ENCODE measurements at places on chromosomes 16 and 17.

GRCh38 chr16:3458852-3459361, 15.4 kb downstream of the NAA60 start:
- no peak for DNase-seq

GRCh38 chr17:10798332-10798749, 5.6 kb downstream of the TMEM238L start:
- DNase-seq = no peak

GRCh38 chr17:59287891-59288290, 43.6 kb upstream of the YPEL2 start:
- DNase-seq = no peak

DNA sequence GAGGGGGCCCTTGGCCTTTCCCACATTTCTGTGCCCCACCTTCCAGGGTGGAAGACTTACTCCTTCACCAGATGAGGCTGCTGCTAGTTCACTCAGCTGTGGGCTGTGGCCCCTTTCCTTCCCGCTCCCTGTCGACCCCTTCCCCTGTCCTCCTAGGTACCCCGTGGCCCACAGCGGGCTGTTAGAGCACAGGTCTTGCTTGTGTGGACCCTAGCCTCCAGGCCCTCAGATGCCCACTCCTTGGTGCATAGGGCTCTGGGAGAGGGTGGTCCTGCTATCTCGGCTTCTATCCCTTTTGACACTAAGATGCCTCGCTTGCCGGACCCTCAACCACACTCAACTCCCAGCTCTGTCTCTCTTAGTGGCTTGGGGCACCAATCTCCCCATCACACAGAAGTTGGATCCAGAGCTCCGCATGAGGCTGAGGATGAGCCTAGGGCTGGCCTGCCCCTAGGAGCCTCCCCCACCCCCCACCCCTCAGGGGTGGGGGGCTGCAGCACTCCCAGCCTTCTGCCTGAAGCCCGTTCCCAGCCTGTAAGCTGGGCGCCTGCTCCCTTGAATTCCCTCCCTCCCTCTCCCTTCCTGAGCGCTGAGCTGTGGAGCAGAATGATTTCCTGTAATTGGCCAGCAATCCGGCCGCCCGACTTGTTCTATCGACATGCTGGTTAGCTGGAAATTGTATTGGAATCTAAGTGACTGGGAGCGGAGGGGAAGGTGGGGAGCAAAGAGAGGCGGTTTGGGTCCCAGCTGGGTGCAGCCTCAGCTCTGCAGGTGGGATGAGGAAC, 30.9 kb downstream of the DCAKD start:
- DNase-seq = no peak

DNA sequence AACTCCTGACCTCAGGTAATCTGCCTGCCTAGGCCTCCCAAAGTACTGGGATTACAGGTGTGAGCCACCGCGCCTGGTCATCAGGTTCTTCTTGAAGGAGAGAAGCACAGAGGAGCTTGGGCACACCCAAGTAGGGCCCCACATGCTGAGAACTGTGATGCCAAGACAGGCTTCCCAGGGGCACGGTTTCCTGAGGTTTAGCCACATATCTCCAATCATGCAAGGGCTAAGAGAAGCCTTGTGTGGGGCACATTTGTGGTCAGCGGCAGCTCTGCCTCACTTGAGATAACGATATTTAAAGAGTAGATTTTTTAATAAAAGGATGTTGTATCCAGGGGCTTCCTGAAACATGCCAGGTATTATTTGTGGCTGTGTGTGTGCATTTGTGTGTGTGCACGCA, 46.9 kb downstream of the CUEDC1 start:
- no peak for DNase-seq

- DNase-seq = no peak
Measured at GRCh38 chr17:45077643-45078042, 16.5 kb downstream of the NMT1 start.

DNA sequence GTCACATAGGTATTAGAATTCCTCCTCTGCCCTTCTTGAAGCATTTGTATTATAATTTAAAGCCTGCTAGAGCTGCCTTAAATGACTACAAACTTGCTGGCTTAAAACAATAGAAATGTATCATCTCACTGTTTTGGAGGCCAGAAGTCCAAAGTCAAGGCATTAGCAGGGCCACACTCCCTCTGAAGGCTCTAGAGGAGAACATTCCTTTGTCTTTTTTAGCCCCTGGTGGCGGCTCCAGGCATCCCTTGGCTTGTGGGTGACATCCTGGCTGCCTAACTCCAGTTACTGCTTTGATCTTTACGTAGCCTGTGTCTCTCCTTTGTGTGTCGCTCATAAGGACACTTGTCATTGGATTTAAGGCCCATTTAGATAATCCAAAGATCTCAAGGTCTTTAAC, 186.6 kb upstream of the SALL1 start:
- no peak for DNase-seq
